ENCODE measurements at places on chromosomes 1 and 21.

DNA sequence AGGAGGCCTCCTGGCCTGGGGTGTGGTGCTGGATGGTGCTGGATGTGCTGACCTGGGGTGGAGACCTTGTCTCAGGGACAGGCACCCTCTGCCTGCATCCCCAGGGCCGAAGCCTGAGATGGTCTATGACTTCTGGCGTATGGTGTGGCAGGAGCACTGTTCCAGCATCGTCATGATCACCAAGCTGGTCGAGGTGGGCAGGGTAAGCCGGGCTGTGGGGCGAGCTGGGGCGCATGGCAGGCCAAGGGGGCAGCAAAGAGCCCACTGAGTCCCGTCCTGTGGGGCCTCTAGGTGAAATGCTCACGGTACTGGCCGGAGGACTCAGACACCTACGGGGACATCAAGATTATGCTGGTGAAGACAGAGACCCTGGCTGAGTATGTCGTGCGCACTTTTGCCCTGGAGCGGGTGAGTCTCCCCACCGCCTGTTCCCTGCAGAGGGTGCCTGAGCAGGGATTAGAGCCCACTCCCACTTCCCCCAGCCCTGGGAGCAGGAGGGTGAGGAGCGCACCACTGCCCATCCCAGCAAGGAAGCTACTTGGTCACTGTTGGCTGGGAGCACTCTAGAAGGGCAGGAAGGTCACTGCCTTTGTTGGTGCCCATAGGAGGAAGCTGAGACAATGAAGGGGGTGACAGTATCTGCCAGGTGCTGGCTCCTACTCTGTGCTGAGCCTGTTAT is 75.2 kb downstream of the PTPRU start:
- DNase-seq = no peak

DNA sequence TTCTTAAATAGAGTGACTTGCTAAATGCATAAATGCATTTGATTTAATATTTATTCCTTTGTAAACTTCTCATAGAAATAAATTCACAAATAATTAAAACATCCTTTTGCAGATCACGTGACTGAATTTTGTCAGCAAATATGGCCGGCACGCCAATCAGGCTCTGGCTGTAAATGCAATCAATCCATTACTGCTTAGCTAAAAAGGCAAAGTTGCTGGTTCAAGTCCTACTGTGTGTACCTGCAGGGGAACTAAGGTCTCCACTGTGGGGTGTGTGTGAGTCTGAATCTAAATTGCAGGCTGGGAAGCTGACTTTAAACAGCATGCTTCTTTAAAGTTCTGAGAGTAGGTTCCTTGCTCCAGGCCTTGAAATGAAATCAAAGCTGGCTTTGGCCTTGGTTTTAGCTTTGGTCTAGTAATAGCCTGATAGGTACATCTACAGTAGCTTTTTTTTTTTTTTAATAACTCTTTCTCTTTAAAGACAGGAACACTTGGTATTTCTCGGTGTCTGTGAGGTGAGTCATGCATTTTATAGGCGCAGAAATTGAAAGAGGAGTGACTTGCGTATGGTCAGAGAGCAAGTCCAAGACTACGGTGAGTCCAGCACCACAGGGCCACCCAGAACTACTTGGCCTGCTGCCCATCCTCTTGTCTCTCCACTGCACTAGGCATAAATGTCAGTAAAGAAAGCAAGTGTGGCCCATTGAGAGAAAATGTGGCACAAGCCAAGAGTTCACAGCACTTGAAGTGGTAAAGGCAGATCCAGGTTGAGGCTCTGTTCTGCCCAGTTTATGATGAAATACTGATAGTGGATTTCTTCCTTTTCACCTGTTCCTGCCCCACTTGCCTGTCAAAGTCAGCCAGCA is 36.2 kb upstream of the LYST start:
- no peak for DNase-seq

DNA sequence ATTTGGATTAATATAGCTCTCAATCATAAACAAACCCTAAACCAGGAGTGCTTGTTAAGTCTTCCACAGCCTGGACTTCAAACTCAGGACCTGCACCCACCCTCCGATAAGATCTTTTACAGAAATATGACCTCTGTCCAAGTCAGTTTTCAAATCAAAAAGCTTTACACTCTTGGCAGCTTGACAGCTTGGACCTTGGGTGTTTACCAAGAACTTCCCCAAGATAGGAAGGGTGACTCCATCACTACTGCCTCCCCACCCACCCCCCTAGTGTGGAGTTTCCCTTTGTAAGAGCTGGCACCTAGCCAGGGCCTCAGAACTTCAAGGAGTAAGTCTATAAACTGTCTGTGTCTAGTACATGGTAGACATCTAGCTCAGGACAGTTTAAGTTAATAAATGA is 9.6 kb downstream of the BCAR3 start:
- DNase-seq = no peak

- DNase-seq = no peak
Measured at GRCh38 chr1:18673976-18674375, 43.3 kb downstream of the PAX7 start.

DNA sequence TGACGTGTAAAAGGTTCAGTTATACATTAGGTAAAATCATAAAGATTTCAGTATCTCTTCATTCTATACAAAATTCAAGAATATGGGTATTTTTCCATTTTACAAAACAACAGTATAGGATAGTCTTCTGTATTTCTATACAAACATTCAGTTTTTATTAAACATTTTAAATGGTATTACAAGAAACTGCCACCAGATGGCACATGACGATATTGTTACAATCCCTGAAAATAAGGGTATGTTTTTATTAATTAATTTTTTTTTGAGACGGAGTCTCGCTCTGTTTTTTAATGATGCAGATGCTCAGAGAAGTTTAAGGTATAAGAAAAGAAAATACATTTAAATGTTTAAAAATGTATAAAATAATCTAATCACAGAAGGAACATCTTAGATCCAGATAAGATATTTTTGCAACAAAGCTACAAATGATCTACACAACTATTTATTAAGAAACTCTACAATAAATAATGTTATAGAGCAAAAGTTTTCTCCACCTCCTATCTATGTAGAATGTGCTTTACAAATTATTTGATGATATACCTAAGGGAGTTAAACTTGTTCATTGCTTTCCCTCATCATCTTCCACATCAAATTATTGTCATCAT is 23.5 kb upstream of the RSBN1 start:
- no peak for DNase-seq

- DNase-seq = no peak
Measured at GRCh38 chr1:232319518-232320210, 310.3 kb downstream of the SIPA1L2 start.

DNA sequence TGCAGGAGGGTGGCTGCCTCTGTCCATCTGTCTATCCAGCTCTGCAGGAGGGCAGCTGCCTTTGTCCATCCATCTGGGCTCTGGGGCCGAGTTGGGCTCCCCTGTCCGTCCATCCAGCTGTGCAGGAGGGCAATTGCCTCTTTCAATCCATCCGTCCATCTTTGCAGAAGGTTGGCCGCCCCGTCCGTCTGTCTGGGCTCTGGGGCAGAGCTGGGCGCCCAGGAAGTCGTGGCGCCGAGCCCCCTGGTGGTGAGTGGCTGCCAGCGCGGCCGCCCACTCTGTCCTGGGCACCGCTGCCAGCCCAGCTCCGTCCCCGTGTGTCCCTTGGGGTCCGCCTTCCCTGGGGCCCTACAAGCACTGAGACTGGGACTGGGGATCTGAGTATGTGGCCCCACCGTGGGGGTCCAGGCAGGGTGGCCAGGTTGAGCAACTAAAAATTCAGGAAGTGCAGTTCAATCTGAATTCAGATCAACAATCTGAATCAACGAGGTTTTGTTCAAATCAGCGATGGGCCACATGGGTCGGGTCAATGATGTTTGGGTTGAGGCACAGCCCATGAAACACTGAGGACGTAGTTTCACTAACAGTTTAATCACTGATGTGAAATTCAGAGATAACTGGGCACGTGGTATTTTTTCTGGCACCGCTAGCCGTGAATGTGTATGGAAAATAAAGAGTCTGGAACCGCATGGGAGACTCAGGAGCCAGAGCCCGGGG is 99.1 kb upstream of the ACTRT2 start:
- DNase-seq = peak; percentile 9

- no peak for DNase-seq
Measured at GRCh38 chr1:216997069-216997468, 273.8 kb upstream of the ESRRG start.

DNA sequence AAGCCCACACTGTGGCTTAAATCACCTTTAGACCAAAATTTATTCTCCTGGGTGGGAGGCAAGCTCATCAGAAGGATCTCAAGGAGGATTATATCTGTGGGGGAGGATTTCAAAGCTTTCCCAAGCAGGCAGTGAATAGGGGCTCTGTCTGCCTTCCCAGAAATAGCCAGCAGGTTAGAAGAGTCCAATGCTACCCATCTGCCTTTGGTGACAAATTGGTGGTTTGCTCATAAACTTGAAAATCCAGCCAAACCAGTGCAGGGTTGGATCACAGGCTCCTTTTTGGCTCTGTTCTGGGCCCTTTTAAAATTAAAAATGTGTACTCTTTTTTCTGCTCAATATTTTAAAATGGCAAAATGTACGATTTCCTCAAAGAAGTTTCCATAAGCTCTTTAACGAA is 118.9 kb upstream of the ZC3H11B start:
- no peak for DNase-seq

GRCh38 chr1:178192686-178193085 is 98.8 kb downstream of the RASAL2 start:
- no peak for DNase-seq

- no peak for DNase-seq
Measured at GRCh38 chr1:114278911-114279310, 125.2 kb upstream of the SYT6 start.

- no peak for DNase-seq
Measured at GRCh38 chr1:86441581-86441980, 17.6 kb downstream of the CLCA2 start.

DNA sequence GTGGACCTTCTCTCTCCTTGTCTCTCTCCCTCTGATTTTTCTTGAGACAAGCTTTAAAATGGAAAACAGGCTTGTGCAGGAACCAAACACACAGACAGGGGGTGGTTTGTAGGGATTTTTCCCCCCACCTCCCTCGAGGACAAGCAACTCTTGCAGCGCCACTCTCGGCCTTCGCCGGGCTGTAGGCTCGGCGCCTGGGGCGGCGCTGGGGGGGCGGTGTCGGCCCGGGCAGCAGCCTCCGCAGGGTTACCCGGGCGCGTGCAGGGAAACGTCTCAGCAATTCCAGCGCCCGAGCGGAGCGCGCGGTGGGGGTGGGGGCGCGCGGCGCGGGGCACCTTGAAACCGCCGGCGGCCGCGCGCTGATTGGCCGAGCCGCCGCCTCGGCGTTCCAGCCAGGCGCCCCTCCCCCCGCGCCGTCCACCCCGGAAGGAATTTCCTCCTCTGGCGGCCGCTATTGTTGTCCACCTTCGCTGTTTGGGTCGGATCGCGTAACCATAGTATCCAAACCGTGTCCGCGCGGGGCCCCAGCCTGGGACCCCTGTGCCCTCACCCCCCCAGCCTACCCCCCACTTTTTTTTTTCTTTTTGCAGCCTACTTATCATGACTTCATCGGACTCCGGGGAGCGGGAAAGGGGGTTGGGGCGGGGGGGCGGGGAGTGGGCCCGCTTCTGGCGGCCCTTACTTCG is 59.8 kb upstream of the ACOT11 start:
- peak; percentile 47 for DNase-seq

DNA sequence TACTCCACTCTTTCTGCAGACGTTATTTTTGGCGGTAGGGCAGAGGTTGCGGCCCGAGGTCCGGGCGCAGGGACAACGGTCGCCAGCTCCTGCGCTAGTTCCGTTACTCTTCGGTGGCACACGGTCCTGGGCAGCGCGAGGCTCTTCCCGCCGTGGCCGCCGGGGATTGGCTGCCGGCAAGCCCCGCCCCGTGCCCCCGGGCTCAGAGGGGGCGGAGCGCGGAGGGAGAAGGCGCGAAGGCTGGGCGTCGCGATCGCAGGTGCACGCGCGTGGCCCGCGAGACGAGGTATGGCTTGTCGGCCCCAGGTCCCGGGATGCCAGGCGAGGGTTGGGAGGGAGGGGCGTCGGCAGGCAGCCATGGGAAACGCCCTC is 518 bp upstream of the SHE start:
- no peak for DNase-seq

DNA sequence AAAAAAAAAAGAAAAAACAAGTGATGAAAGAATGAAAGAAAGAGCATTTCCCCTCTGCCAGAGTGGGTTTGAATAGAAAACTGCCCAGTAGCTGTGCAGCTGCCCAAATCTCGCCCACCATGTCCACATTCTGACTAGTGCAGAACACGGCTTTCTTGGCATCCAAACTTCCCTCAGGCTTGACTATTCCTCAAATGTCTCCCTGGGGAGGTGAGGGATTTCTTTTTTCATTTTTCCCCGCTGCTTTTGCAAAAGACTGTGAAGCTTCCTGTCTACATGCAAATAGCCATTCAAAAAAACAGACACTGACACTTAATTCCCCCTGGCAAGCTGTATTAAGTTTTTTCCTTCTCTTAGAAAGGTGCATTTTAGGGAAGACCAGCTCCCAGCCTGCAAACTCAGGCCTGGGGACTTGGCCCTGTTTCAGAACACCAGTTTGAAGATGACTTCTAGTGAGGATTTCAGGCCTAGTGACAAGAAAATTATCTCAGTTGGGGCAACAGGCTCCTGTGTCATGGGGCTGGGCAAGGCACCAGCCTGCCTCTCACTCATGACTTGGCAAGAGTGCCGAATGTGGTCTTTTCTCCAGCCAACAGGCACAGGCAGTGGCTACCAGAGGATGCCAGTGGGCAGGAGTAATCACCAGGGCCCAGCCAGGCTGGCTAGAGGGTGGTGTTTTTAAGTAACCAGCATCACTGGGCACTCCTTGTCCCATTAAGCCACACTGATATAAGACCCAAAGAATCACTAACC is 178.1 kb upstream of the NFIA start:
- no peak for DNase-seq

DNA sequence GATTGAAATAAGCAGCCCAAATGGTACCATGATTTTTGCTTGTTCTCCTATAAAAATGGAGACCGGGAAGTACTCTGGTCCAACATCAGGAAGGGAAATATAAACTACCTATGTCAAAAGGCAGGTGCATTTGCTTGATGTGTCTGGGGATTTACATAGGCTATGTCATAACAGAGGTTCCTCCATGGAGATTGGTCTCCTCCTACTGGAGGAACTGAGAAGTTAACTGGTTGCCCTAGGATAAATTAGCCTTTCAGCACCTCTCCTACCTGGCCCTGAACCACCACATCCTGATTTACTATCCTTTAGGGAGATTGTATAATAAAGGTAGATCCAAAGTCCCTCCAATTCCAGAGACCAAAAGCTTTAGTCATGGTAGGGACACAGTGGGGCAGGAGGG is 1109.3 kb upstream of the B3GALT2 start:
- DNase-seq = peak; percentile 44

DNA sequence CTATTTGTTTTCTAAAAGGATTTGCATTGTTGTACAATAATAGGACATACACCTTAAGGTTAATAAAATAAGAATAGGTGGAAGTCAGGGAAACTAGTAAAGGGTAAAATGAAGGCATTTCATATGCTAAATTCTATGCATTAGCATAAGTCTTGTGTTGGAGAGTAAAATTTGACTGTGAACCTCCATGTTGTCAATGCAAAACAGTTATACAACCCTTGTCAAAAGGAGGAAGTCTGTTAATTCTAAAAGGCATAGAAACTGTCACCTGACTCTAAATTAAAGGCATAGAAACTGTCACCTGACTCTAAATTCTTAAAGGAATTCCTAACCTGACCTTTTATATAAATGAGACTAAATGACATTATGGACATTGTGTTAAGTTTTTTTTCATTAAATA is 291.8 kb downstream of the OLFM3 start:
- no peak for DNase-seq

GRCh38 chr1:212791676-212792395 is at the start of the genes NSL1 and TATDN3:
Gene NSL1, minus strand, starts transcription at chr1:212791777. Its CDS starts 14 bp downstream, at chr1:212791763.
Gene TATDN3, plus strand, starts transcription at chr1:212791894. Its CDS starts 28 bp downstream, at chr1:212791922.
- peak; percentile 99 for DNase-seq

All from activated CD4-positive, alpha-beta T cell treated with anti-CD3 and anti-CD28 coated beads, Interleukin-2, amount 50 U/mL, for 24 hours (primary cell).